Inflammatory macrophage treated with lipopolysaccharide for 4 hours (primary cell): ENCODE measurements at places on chromosomes 6 and 20.

- no peak for DNase-seq
Measured at GRCh38 chr20:18009116-18009515, 40.3 kb downstream of the MGME1 start.

GRCh38 chr20:62202083-62202395, 18.0 kb downstream of the HRH3 start:
- no peak for DNase-seq

DNA sequence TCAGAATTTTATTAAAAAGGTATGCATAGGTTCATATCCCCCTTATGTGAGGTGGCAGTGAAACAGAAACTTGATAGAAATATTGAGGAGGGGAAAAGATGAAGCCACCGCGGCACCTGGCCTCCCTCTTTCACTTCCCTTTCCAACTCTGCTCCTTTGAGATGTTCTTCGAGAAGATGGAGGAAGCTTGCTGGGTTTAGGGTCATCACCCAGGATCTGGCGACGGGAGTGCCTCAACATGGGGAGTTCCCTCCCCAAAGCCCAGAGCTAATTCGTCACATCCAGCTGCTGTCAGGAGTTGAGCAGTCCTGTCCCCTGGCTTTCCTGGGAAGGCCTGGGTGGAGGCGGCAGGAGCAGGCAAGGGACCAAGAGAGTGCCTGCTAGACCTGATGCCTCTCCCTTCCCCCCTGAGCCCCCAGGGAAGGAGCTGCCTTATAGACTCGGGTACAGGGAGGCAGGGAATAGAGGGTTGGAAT, 29.1 kb downstream of the RREB1 start:
- DNase-seq, result peak; percentile 59

DNA sequence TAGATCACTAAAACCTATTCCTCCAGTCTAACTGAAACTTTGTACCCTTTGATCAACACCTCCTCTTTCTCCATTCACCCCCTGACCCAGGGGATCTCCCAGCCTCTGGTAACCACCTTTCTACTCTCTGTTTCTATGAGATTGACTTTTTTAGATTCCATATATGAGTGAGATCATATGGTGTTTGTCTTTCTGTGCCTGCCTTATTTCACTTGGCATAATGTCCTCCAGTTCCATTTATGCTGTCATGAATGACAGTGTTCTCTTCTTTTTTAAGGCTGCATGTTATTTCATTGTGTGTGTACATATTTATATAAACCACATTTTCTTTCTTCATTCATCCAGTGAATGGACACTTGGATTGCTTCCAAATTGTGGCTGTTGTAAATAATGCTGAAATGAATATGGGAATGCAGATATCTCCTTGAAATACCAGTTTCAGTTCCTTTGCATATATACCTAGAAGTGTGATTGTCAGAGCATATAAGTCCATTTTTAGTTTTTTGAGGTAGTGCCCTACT, 57.7 kb downstream of the DHX35 start:
- DNase-seq, result no peak

DNA sequence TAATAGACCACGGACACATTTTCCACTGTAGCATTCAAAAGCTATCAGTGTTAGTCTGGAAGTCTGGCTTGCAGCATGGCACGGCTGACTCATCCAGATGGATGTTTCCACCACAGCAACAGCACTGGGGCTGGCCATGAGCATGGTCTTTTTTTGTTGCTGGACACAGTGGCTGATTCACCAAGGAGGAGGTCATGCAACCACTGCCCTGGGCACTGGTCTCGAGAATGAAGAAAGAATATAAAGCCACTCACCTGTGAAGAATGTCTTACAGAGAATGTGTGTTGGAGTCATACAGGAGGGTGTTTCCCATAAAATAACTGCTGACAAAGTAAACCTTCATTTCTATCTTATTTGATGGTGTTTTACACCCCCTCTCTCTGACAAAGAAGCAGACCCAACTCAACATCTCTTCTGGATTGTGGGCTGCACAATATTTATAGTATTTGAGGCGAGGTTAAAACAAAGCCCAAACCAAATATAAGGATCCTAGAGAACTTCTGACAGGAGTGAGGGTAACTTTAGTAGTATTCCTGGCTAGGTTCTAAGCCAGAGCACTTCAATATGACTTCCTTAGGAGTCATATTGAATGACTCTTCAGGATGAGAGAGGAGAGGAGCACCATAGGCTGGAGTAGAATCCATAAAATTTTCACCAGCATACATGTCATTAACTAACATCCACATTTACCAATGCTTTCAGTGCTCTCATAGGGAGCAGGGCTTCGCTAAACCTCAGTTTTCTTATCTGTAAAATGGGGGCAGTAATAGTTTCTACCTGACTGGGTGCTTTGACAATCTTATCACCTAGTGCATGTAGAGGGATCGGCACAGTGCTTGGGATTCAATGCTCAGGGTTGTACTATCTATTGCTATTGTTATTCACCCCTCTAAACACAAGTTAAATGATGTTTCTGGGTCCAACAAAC, 121.4 kb downstream of the KIF13A start:
- DNase-seq, result no peak
